NCI-H1694 (cell line): ENCODE measurements at places on chromosomes 12 and 14.
A peak's percentile ranks its signal among the peaks of the same experiment; 100 is the strongest.

DNA sequence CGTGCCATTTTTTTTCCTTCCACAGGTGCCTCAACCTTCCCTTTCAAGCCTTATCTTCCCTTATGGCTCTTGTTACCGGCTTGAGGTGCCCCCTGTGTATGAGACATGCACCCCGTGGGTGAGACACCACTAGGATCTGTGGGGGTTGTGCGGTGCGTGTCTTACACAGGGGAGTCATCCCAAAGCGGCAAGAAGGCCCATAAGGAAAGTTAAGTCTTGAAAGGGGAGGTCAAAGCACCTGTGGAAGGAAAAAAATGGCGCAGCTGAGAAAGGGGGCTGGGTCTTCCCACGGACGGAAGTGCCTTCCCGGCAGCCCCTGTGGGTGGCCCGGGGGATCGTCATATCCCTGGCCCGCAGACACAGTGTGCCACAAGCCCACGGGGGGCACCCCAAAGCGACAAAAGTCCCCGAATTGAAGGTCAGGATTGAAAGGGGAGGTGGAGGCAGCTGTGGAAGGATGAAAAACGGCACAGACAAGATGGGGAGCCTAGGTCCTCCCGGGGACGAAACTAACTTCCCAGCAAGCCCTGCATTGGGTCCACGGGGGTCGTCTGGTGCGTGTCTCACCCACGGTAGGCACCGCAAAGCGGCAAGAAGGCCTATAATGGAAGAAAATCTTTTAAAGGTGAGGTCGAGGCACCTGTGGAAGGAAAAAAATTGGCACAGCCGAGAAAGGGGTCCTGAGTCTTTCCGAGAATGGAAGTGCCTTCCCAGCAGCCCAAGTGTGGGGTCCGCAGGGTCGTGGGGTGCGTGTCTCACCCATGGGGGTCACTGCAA is 273.3 kb downstream of the ALG10 start:
- DNase-seq, result no peak

- no peak for DNase-seq
These were observed 813.0 kb downstream of the NRXN3 start for GRCh38 chr14:78983126-78983525.

DNA sequence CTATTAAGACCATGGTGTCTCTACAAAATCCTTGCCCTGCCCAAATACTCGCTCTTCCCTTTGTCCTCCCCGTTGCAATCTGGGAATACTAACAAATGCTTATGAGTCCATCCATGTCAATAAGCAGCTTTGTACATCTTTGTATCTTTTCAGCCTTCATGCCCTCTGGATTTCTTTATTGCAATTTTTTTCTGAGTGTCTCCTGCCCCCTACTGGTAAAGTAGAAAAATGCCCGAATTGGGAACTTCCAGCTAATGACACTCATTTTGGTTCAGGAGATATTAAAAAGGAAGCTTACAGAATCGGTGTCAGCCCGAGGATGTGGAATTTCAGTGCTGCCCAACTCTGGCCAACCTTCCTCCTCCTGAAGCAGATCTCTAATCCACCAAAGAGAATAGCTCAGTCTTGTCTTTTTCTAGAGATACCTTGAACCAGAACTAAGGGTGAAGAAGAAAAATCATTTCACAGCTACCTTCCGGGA is 46.0 kb downstream of the SH2B3 start:
- peak; percentile 30 for DNase-seq

GRCh38 chr12:105443802-105444652 is 113.5 kb downstream of the C12orf75 start:
- no peak for DNase-seq

GRCh38 chr12:112750971-112751370 is 40.6 kb upstream of the RPH3A start:
- DNase-seq, result no peak

- DNase-seq, result no peak
These were observed 47.8 kb downstream of the BTBD7 start for GRCh38 chr14:93285044-93285443.

- no peak for DNase-seq
These were observed 676 bp downstream of the MRPL42 start for GRCh38 chr12:93468008-93468371.

GRCh38 chr12:131112021-131112420 is 158.3 kb downstream of the ADGRD1 start:
- DNase-seq, result no peak

GRCh38 chr12:27822076-27822712 is 42.2 kb upstream of the MANSC4 start:
- no peak for DNase-seq

GRCh38 chr12:51886021-51886710 is 1.7 kb upstream of the ANKRD33 start:
- no peak for DNase-seq

- DNase-seq, result no peak
These were observed 7.3 kb downstream of the PSEN1 start for GRCh38 chr14:73143617-73144016.

DNA sequence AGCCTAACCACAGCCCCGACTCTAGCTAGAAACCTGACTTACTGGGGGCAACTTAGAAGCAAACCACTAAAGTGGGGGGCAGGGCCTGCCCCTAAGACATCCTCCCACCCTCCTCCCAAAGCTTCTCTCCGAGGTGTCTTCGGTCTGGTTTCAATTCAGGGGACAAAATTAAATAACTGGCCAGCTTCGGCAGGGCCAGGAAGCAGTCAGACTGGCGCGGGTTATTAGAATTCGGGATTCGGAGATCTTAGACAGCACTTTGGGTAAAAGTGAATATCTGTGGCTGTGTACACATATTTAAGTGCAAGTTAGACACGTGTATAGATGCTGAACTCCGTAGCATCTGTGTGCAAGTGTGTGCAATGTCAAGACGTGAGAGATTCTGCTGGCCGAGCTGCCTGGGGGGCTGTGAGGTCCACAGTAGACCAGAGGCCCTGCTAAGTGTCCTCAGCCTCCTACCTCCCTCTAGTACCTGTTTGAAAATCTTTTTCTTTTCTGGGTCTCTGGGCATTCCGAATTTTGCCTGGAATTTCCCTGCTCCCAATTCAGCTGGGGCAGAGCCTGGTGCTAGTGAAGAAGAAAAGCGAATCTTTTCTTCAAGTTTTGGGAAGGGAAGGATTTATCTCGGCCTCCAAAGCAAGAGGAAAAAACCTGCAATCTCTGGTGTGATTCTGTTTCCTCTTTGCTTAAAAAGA is 4.0 kb upstream of the HOXC10 start:
- no peak for DNase-seq

- no peak for DNase-seq
These were observed 77.1 kb downstream of the KCNMB4 start for GRCh38 chr12:70443062-70443673.

- DNase-seq, result no peak
These were observed 76.5 kb downstream of the TGFB3 start for GRCh38 chr14:75905147-75905904.

- no peak for DNase-seq
These were observed 46.0 kb upstream of the TRAF3 start for GRCh38 chr14:102731101-102731870.

DNA sequence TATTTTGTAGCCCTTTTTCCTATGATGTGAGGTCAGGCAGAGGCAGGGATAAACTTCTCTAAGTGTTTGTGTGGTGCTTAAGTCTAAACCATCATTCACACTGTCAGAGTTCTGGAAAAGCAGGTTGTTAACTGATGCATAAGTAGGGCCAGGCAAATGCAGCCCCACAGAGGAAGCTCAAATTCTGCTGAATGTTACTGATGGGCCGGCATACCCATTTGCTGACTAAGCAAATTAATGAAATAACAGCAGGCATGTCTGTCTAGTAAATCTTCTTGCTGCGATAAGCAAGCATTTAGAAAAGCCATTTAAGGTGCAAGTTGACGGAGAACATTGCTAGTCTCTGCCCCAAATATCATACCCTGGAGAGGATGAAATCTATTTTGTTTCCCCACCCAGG is 523.2 kb upstream of the CCDC196 start:
- no peak for DNase-seq

DNA sequence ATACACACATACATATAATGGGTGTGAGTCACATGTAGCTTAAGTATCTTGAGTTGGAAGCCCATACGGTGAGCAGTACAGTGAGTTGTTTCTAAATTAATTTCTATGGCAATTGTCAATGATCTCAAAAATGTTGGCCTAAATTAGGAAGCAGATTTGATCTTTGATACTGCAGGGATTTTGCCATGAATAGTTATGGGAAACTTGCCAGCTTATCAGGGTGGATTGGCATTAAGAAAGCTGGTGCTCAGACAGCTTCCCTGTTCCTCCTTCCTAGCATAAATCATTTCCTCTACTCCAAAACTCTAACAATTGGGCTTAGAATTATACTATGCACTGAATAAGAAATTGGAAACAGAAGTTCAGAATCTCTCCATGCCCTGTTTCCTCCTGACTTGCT is 150.9 kb upstream of the FRMD6 start:
- DNase-seq, result no peak

DNA sequence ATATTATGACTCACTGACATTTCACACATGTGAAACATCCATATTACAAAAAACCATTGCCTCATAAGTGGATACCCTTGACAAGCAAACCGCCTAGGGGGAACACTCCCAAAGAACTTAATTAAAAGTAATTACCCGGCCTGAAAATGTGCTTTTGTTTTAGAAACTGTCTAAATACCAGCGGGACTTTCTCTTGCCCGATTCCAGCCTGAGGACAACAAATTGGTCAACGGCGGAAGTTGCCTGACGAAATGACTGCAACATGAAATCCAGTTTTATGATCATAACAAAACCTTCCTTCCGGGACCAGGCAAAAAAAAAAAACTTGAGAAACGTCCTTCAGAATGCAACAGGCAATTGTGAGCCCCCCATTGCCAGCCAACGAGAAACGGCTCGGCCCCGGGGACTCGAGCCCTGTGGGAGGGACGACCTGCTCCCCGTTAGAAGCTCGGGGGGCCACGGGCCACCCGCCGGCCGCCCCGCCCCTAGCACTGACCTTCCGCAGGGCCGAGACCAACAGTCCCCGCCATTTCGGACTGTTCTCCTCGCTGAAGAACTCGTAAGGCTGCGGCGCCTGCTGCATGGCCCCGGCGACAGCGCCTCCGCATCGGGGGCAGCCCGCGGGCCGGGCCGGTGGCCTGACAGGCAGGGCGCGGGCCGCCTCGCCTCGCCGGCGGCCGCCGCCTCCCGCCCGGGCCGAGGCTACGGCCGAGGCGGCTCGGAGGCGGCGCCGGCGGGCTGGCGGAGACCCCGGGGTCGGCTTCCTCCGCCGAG is 490 bp downstream of the SOS2 start:
- peak; percentile 17 for DNase-seq

- DNase-seq, result no peak
These were observed 175.5 kb downstream of the CCDC59 start for GRCh38 chr12:82182601-82183190.

- no peak for DNase-seq
These were observed 811 bp upstream of the GALNT16 start for GRCh38 chr14:69259168-69259526.

DNA sequence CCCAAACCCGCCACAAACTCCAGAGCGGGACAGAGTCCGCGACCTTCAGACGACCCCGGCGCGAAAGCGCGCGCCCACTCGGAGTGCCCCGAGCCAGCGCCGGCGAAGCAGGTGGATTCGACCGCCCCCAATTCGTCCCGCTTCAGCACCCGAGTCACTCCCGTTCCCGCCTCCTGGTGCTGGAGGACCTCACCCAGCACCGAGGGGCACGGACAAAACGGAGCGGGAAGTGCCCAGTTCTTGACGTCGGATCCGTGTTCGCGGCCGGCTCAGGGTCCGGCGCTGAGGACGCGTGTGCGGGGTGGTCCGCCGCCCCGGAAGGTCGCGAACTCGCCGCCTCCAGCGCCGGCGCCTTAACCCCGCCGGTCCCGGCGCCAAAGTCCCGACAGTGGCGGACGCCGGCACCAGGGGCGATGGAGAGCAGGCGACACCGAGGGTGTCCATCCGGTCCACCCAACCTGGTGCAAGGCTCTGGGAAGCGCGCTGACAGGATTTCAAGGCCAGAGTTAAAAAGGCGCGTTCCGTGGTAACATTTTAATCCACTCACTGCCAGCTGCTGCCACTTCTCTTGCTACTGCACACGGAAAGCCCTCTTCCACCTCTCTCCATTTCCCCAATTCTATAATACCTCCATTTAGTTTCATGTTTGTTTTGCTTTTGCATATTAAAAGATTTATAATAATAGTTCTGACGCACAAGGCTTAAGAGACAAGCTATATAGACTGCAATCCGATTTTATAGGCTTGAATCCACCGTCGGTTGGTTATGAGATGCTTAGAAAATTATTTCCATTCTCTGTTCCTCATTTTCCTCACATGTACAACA is 240.0 kb upstream of the CPNE8 start:
- DNase-seq, result no peak

DNA sequence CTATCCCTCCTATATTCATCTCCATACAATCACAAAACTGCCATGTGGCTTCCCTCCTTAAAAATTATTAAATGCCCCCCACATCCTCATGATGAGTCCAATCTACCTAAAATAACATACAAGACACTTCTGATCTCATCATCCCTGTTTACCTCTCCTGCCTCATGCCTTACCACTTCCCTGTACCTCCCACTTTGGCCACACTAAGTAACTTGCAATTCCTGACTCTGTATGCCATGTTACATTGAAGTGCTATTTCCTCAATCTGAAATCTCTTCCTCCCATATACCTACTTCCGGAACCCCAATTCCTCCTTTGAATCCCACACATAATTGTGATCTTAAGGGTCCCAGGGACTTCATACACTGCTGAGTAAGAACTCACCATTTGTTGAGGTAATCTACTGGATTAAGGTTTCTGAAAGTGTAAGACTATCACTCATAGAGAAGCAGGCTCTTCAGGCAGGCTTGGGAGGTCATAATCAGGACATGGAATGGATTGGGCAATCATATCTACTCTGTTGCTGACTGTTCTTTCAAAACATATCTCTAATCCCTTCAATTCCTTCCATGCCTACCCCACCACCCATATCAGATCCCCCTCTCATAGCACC is 117.6 kb upstream of the PLEKHG7 start:
- no peak for DNase-seq
